Activated CD4-positive, alpha-beta T cell treated with anti-CD3 and anti-CD28 coated beads for 24 hours (primary cell): ENCODE measurements at places on chromosomes 3 and 15.

DNA sequence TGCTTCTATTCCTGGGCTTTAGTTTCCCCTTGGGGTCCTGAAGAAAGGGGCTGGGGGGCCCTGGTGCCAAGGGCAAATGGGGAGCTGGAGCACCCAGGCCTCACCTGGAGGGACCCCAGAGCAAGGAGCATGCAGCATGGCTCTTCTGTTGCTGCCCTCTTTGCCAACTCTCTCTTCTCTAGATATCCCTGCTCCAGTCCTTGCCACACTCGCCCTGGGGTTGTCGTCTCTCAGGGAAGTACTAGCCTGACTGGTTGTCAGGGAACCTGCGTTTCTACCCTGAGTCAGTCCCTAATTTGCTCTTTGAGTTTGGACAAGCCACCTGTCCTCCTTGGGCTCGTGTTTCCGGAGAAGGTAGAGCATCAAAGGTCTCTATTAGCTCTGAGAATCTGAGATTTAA lies 63.7 kb upstream of the UBE2Q2 start:
- no peak for DNase-seq

DNA sequence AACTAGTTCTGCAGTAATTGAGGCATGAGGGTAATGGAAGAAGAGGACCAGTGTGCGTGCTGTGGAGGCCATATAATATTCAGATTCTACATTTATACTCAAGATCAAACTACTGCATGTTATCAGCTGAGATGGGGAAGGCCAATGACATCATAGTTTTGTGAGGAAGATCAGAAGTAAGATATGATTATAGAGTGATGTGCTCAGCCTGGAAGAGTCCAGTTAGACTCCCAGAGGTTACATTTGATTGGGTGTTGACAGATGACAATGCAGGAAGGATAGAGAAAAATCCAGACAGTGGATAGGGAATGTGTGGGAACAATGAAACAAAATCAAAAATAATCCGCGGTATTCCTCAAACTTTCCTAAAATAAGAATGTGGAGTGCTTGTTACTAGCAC lies 35.4 kb downstream of the GOLIM4 start:
- no peak for DNase-seq

DNA sequence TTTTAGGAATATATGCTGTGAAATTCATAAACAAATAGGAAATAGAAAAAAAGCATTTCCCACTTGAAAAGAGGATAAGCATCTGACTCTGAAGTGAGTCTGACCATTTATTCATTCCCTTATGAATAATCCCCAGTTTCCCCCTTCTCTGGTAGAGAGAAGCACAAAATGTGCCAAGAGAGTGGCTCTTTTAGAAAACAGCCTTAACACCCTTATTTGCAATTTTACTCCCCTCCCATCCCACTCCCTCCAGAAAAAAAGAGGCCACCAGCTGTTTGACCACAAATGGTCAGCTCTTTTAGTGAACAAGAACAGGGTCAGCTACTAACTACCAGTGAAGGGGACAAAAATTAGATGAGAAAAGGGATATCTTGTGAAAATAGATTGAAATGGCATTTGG lies 184.5 kb upstream of the ADAMTS9 start:
- DNase-seq: no peak

- no peak for DNase-seq
Measured at GRCh38 chr15:59339252-59339672, 33.4 kb downstream of the MYO1E start.

DNA sequence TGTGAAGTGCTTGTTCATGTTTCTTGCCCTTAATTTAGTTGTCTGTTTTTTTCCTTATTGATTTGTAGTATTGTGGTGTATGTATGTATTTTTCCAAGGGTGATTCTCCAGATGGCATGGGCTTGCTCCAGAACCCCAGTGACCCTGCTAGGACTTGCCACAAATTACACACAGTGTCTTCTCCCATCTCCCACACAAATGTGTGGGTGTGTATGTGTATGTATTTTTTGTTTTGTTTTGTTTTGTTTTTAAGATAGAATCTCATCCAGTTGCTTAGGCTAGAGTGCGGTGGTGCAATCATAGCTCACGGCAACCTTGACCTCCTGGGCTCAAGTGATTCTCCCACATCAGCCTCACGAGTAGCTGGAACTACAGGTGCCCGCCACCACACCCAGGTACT lies 36.2 kb upstream of the ARID3B start:
- DNase-seq: no peak

DNA sequence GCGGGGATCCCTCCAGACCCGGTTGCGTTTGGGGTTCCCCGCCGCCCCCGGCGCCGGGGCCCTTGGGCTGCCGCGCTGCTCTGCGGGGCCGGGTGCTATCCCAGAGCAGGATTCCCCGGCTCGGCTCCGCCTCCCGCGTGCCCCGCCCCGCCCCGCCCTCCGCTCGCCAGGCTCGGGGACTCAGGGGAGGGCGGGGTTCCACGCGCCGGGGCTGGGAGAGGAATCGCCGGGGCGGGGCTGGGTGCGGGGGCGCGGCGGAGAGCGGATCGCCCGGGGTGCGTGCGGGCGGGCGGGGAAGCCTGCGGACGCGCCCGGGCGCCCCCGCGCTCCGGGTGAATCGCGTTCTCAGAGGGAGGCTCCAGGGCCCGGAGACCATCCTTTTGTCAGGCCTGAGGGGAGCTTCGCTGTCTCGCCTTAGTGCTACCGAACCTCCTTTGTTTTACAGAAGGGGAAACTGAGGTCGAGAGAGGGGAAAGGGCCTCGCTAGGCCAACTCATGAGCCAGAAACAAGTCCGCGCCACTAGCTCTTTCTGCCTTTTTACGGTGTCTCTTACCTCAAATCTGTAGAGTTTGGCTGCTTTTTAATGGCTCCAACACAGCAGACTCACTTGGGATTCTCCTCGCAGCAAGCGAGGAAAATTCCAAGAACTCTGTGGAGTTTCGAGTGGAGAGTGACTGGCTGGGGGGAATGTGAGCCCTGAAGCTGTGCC lies at the start of gene TMEM158:
Gene TMEM158 (minus strand): TSS at position 82 of the 710 bp plus-strand sequence. CDS start 260 bp downstream, outside the sequence.
- peak; percentile 79 for DNase-seq

GRCh38 chr3:122060040-122060698 lies 5.0 kb downstream of the CD86 start:
- no peak for DNase-seq

GRCh38 chr3:128799653-128800052 lies 73.7 kb downstream of the RAB7A start:
- no peak for DNase-seq

DNA sequence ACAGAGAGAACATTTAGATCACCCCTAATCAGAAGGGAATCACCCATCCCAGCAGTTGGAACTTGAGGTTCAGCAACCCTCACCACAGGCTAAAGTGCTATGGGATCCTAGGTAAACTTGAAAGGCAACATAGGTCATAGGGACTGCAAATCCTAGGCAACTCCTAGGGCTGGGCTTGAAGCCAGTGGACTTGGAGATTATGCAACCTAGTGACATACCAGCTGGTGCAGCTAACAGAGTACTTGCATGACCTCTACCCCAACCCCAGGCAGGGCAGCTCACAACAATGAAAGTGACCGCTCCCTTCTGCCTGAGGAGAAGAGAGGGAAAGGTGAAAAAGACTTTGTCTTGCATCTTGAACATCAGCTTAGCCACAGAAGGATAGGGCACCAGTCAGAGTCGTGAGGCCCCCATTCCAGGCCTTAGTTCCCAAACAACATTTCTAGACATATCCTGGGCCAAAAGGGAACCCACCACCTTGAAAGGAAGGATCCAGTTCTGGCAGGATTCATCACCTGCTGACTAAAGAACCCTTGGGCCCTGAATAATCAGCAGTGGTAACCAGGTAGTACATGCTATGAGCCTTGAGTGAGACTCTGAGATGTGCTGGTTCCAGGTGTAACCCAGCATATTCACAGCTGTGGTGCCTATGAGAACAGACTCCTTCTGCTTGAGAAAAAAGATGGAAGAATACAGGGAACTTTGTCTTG lies 37.6 kb upstream of the FBN1 start:
- no peak for DNase-seq

DNA sequence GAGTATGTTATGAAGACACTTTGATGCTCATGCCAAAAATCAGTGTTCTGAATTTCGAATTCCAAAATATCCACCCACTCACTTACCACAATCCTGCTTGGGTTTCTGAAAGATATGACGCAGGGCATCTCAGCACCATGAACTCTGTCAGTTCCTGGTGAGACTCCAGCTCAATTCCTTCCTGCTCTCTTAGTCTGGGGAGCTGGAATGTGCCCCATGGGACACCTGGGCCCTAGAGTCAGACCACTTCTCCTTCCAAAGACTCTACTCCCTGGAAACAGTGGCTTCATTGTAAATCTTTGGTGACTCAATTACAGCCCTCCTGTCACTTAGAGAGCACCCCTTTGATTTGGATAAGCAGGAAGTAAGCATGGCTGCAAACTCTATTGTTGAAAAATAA lies 50.5 kb downstream of the CD86 start:
- DNase-seq: no peak

- no peak for DNase-seq
Measured at GRCh38 chr15:88663141-88663621, 24.4 kb downstream of the ISG20 start.

GRCh38 chr15:92033723-92034122 lies 180.2 kb downstream of the SLCO3A1 start:
- DNase-seq: no peak

DNA sequence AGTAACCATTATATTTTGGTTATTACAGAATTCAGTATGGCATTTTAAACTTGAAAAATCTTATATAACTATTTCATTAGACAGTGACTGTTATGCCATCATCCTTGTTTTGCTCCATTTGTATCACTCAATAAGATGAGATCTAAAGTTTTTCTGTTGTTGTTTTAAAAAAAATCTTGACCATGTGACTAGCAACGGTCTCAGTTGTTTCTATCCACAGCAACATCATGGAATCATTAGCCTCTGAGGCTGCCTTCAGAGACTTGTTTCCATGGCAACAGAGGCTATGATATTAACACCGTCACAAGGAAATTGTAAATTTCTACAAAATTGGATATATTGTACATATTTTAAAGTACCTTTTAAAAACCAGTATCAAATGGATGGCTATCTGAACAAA lies 129.8 kb downstream of the DLG1 start:
- no peak for DNase-seq

DNA sequence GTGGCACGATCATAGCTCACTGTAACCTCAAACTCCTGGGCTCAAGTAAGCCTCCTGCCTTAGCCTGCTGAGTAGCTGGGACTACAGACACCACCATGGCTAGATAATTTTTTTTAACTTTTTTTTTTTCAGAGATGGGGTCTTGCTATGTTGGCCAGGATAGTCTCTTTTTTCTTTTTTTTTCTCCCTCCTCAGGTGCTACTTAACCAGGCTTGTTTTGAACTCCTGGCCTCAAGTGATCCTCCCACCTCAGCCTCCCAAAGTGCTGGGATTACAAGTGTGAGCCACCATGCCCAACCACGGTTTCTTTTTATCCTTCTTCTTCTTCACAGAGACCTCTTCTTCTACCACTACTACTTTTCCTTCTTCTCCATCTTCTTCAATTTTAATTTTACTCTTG lies 53.8 kb upstream of the MAP4 start:
- no peak for DNase-seq

DNA sequence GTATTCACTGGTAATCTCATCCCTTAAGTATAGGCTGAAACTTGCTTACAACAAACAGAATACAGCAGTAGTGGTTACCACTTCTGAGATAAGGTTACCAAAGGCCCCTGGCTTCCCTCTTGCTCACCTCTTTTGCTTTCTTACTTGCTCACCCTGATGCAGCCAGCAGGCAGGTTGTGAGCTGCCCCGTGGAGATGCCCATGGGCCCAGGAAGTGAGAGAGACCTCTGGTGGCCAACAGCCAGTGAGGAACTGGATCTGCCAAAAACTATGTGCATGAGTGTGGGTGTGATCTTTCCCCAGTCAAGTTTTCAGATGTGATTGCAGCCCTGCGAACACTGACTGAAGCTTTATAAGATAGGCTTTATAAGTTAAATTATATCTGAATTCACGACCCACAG lies 48.7 kb downstream of the NMNAT3 start:
- DNase-seq: no peak

DNA sequence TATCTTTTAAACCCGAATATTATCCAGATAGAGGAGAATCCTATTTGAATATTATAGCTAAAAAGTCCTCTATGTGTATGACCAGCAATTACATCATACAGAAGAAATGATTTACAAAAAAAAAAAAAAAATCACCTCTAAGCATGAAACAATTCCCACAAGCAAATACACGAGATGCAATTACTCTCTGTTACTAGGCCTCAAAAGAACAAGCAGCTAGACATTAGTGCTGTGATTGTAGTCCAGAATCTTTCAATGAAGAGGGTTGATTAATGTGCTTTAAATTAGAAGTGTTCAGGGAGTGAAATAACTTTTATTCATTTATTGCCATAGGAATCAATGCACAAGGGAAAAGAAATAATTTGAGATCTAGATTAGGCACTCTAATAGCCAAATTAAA lies 1379.5 kb upstream of the GBE1 start:
- DNase-seq: no peak

DNA sequence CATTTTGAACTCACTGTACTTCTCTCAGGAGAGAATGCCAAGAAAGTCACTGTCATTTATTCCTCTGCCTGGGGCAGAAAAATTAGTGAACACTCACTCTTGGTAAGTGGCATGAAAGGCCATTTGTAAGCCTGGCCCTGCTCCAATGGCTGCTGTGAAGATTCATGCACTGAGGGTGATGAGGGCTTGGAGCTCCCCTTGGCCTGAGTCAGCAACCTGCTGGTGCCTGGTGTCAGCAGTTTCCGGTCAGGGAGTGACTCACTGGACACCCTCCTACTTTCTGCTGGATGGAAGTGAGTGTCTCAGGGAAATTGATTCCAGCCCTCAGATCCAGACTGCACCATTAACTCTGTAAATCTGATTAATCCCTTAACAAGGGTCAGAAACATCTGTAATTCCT lies 37.6 kb downstream of the TRA2B start:
- DNase-seq: no peak

- DNase-seq: no peak
Measured at GRCh38 chr3:136545664-136546268, 206.4 kb downstream of the STAG1 start.

- no peak for DNase-seq
Measured at GRCh38 chr3:190492966-190493365, 20.9 kb upstream of the IL1RAP start.

GRCh38 chr15:51322621-51323296 lies 15.6 kb downstream of the CYP19A1 start:
- no peak for DNase-seq

- DNase-seq: no peak
Measured at GRCh38 chr15:90620379-90621067, 90.8 kb downstream of the CRTC3 start.

DNA sequence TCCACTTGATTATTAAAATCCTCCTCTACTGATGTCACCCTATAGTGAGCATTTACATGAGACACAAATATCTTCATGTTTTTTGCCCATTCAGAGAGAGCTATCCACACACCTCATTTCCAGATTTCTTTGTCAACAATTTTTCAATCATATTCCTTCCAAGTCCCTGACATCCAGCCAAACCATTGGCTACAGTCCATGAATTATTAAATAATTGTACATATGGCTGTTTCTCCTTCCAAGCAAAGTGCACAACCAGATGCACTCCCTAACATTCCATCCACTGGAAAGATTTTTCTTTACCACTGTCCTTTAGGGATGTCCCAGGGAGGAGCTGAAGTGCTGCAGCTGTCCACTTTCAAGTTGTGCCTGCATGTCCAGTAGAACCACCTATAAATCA lies 328.0 kb upstream of the MDFIC2 start:
- no peak for DNase-seq

- DNase-seq: no peak
Measured at GRCh38 chr15:73165844-73166243, 113.6 kb downstream of the NEO1 start.

GRCh38 chr15:25727116-25727515 lies 136.0 kb downstream of the ATP10A start:
- DNase-seq: no peak

GRCh38 chr3:49339581-49339940 lies 292 bp downstream of the USP4 start:
- DNase-seq: no peak
